ENCODE measurements at places on chromosomes 2 and 18.

GRCh38 chr2:228283491-228284171 is 102.1 kb upstream of the SPHKAP start:
- DNase-seq: no peak

DNA sequence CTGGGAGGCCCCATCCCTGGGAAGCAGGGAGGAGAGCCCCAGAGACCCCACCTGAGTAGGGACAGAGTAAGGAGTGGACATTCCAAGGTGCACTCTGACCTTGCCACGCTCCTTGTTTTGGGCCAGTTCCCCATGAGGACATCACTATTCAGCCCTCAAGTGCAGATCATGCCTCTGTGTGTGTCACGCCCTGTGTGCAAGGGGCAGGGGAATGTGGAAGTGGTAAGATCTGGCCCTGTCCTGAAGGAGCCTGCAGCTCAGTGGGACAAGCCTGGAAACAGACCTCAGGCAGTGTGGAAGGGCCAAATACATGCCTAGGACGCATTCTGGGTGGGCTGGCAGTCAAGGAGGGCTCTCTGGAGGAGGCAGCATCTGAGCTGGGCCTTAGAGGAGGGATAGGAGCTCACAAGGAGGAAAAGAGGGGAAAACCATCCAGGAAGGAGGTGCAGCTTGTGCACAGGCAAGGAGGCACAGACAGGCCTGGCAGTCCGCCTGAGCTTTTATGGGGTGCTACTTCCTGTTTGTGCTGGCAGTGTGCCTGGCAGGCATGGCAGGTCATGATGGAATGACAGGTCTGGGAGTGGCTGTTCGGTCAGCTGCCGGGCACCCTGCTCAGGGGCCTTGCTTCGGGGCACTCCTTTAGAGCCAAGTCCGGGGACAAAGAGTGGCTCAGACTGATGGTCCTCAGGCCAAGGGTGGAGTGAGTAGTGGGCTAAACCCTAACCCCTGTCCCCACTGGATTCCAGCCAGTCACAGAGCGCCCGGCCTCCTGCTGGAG is 3.3 kb downstream of the KLHL30 start:
- no peak for DNase-seq

DNA sequence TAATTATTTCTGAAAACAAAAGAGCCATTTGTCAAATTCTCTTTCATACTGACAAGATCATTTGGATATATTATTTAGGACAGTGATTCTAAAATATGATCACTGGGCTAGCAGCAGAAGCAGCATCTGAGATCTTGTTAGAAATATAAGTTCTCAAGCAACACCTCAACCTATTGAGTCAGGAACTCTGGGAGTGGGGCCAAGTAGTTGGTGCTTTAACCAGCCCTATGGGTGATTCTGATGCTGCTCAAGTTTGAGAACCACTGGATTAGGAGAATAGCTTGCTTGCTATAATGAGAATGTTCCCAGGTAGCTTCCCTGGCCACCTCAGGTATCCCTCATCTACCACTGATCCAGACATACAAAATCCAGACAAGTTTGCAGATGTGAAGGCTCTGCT is 466.9 kb upstream of the CELF4 start:
- DNase-seq: no peak

- no peak for DNase-seq
Measured at GRCh38 chr18:9712611-9713010, 4.5 kb downstream of the RAB31 start.

- DNase-seq: no peak
Measured at GRCh38 chr2:166727095-166727494, 161.2 kb upstream of the XIRP2 start.

DNA sequence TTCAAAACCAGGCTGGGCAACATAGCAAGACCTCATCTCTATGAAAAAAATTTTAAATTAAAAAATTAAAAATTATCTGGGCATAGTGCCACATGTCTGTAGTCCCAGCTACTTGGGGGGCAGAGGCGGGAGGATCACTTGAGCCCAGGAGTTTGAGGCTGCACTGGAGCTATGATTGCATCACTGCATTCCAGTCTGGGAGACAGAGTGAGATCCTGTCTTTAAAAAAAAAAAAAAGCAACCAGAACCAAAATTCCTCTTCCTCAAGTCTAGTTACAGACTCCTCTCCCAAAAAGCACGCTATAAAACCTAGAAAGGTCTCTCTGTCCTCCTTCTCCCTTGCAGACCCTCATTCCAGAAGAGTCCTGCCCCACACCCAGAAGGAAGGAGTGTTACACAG is 23.9 kb downstream of the TNFAIP6 start:
- no peak for DNase-seq

GRCh38 chr18:26088487-26088886 is 1.9 kb downstream of the SS18 start:
- DNase-seq: no peak

Data from memory B cell (primary cell).